ENCODE measurements at places on chromosomes 7 and 10. TPM values are rescaled to one million over a fixed set of nuclear protein-coding genes. Genes with fewer than 3 reads are reported as not detected.

- H3K27me3 ChIP-seq, result no peaks in the 10 kb centered on the region
- no peak for DNase-seq
- H3K4me3 ChIP-seq, result peak overlapping the region; percentile 71
- no peaks in the 10 kb centered on the region for H3K36me3 ChIP-seq
Measured at GRCh38 chr10:11825796-11826414, 2.7 kb downstream of the PROSER2 start.

GRCh38 chr10:117442944-117443685 is 67.9 kb upstream of the PDZD8 start:
- peaks cover 2% of the 10 kb centered on the region for H3K27me3 ChIP-seq
- peak; percentile 86 for DNase-seq
- peak overlapping the region; percentile 30 for H3K4me3 ChIP-seq
- H3K4me1 ChIP-seq, result no peaks in the 10 kb centered on the region
- H3K36me3 ChIP-seq, result no peaks in the 10 kb centered on the region

The ANKRD30A gene
- total RNA-seq, result not detected

The PIP gene
- 12.6 TPM for total RNA-seq

DNA sequence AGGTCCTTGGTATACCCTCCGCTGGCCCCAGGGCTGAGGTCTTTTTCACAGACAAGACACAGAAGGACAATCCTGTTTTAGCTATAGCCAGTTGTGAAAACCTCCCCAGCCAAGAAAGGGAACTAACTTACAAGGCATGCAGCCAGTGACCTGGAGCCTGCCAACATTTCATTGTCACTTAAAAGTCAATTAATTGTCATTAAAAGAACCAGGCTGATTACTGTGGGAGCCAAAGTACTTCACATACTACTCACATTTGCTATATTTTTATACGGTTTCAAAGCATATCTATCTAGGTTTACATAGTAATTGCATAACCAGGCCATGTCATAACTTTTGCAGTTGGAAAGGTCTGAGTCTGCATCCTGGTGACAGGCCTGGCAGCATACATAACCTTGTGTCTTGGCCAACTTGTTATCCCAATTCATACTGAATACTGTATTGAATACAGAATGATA is 31.1 kb downstream of the NRBF2 start:
- H3K4me3 ChIP-seq, result no peak overlapping the region
- no peaks in the 10 kb centered on the region for H3K4me1 ChIP-seq
- H3K27ac ChIP-seq, result no peak overlapping the region
- peaks cover 42% of the 10 kb centered on the region for H3K36me3 ChIP-seq
- no peak for DNase-seq

GRCh38 chr7:151893405-151893923 is 16.5 kb upstream of the PRKAG2 start:
- H3K36me3 ChIP-seq, result no peaks in the 10 kb centered on the region
- DNase-seq, result no peak
- no peaks in the 10 kb centered on the region for H3K4me1 ChIP-seq
- H3K27ac ChIP-seq, result no peak overlapping the region

DNA sequence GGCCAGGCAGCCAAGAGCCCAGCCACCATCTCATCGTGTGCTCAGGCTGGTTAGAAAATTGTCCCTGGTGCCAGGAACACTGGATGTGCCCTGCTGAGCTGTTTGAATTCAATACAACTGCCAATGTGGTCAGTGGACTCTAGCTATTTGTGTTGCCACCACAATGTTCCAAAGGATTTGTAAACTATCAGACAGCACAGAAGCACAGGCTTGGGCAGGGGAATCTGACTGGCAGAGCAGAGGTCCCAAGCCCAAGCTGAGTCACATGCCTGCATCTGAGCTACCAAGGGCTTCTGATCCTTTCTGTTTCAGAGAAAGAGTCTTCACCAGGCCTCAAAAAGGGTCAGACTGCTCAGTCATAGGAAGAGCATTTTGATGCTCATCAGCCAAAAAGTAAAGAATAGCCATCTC is 232.1 kb upstream of the SEMA3C start:
- no peaks in the 10 kb centered on the region for H3K27me3 ChIP-seq
- no peaks in the 10 kb centered on the region for H3K36me3 ChIP-seq

DNA sequence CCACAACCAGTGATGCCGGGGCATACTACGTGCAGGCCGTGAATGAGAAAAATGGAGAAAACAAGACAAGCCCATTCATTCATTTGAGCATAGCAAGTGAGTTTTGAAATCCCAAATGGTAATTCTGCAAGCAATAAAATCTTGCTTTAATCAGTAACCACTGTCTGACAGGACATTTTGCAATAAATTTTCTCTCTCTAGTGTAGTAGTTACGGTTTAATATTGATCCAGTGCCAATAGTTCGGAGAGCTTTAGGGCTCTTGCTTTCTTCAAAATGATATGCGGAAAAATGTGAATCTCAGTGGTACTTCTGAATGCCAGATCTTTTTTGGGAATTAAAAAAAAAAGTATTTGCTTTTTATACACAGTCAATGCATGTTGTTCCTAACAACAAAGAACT is 520.4 kb downstream of the SDK1 start:
- no peak overlapping the region for H3K4me3 ChIP-seq
- no peaks in the 10 kb centered on the region for H3K4me1 ChIP-seq
- H3K36me3 ChIP-seq, result no peaks in the 10 kb centered on the region
- no peak overlapping the region for H3K27ac ChIP-seq
- no peak for DNase-seq

GRCh38 chr7:33494474-33494873 is 365.1 kb downstream of the BBS9 start:
- H3K27ac ChIP-seq, result no peak overlapping the region
- DNase-seq, result no peak
- no peaks in the 10 kb centered on the region for H3K27me3 ChIP-seq

- no peak overlapping the region for H3K4me3 ChIP-seq
- no peaks in the 10 kb centered on the region for H3K27me3 ChIP-seq
- no peaks in the 10 kb centered on the region for H3K4me1 ChIP-seq
- no peaks in the 10 kb centered on the region for H3K36me3 ChIP-seq
Measured at GRCh38 chr7:136353287-136353686, 376.1 kb upstream of the MTPN start.

DNA sequence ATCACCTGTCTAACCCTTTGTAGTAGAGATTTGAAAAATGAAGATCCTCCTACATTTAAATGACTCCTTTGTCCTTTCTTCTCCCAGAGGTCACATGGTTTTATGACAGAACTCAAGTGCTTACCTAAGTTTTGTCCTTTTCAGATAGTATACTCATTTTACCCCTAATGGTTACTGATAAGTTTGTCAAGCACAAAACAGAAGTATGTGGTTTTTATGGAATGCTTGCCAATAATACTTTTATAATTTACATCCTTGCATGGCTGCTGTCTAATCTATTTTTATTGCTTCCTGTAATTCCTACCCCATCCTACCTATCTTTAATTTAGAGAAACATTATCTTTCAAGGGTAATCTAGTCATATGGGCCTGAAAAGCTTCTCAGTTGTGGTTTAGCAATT is 37.5 kb downstream of the HELLS start:
- H3K27ac ChIP-seq, result no peak overlapping the region
- H3K4me3 ChIP-seq, result no peak overlapping the region
- no peaks in the 10 kb centered on the region for H3K36me3 ChIP-seq
- H3K4me1 ChIP-seq, result no peaks in the 10 kb centered on the region
- no peaks in the 10 kb centered on the region for H3K27me3 ChIP-seq
- DNase-seq, result no peak

GRCh38 chr10:59085054-59085453 is 91.4 kb upstream of the PHYHIPL start:
- H3K27ac ChIP-seq, result no peak overlapping the region
- DNase-seq, result no peak
- H3K27me3 ChIP-seq, result no peaks in the 10 kb centered on the region

DNA sequence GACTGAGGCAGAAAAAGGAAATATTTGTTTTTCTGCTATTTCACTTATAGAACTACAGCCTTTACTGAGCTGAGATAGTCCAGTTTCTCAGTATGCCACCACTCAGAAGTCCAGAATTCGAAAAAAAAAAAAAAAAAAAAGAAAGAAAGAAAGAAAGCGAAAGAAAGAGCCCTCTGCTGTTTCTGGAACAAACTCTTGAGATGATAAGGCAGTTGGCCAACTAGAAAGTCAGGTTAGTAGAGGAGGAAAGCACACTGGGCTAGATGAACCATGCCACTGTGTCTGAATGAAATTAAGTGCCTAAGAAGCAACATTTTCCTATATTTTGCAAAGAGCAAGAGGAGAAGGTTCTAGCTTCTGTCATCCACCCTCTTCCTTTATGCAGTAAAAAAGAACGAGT is 403.8 kb downstream of the SORCS3 start:
- H3K36me3 ChIP-seq, result no peaks in the 10 kb centered on the region
- no peaks in the 10 kb centered on the region for H3K27me3 ChIP-seq
- no peaks in the 10 kb centered on the region for H3K4me1 ChIP-seq

The HOXA6 gene
- total RNA-seq, result 4.6 TPM

GRCh38 chr7:155721056-155721455 is 76.6 kb downstream of the RBM33 start:
- no peak for DNase-seq
- no peaks in the 10 kb centered on the region for H3K27me3 ChIP-seq
- no peak overlapping the region for H3K4me3 ChIP-seq

DNA sequence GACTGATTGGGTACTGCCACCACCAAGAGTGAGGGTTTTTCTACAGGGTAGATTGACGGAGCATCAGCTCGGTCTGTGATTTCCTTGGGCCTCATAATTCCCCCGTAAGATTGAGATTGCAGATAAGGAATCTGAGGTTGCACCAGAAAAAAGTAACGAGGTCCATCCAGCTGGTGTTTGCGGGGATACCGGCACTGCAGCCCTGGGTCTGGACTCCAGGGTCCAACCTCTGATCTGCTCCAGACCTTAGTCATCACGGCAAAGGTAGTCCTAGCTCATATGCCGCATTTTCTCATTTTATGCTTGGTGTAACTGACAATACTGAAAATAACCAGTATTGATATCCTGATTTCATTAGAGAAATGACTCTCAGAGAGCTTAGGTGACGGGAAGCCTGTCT is 3.9 kb downstream of the CARD11 start:
- H3K36me3 ChIP-seq, result no peaks in the 10 kb centered on the region
- H3K4me1 ChIP-seq, result no peaks in the 10 kb centered on the region
- H3K4me3 ChIP-seq, result no peak overlapping the region
- H3K27ac ChIP-seq, result no peak overlapping the region

DNA sequence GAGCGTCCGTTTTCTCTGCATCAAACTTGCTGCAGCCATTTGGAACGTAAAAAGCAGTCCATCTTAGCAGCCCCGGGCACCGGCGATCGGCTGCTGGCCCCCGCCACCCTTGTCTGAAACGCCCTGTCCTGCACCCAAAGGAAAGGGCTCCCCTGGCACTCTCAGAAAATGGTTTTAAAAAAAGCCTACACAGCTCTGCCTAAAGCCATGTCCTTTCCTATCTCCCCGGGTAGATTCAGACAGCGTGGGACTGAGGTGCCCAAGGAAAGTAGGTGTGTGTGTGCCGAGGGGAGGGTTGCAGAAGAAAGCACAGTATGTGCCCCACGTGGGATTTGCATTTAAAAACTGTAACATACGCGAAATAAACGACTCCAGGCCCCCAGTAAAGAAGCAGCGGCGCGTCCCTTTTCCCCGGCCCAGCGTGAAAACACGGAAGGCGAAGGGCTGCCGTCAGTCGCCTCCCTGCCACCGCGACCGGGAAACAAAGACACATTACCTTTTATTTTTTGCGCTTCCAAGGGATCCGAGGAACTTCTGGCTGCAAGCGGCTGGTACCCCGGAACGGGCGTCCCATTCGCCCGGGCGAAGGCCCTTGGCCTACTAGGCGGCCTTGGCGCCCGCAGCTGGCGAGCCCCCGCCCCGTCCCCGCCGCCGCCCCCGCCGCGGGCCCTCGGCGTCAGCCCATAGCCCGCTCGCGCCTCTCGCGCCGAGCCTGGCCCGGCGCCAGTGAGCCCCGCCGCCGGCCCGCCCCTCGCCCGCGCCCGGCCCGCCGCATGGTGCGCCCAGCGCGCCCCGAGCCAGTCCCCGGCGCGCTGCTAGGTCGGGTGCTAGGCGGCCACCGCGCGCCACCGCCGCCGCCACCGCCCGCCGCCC is 304.6 kb downstream of the PRPF18 start:
- no peaks in the 10 kb centered on the region for H3K36me3 ChIP-seq
- H3K27ac ChIP-seq, result peak overlapping the region; percentile 80
- peak; percentile 63 for DNase-seq
- H3K4me1 ChIP-seq, result peaks cover 13% of the 10 kb centered on the region
